ENCODE measurements at places on chromosomes 1 and 21. TPM values are rescaled to one million over a fixed set of nuclear protein-coding genes. Genes with fewer than 3 reads are reported as not detected.

GRCh38 chr1:107789817-107790524 lies 175.0 kb downstream of the VAV3 start:
- no peak overlapping the region for H3K4me3 ChIP-seq
- DNase-seq: no peak

- H3K27ac ChIP-seq: no peak overlapping the region
- H3K4me1 ChIP-seq: no peaks in the 10 kb centered on the region
- peaks cover 27% of the 10 kb centered on the region for H3K36me3 ChIP-seq
- no peaks in the 10 kb centered on the region for H3K27me3 ChIP-seq
- no peak overlapping the region for H3K4me3 ChIP-seq
Measured at GRCh38 chr1:226388131-226388530, 19.8 kb downstream of the PARP1 start.

DNA sequence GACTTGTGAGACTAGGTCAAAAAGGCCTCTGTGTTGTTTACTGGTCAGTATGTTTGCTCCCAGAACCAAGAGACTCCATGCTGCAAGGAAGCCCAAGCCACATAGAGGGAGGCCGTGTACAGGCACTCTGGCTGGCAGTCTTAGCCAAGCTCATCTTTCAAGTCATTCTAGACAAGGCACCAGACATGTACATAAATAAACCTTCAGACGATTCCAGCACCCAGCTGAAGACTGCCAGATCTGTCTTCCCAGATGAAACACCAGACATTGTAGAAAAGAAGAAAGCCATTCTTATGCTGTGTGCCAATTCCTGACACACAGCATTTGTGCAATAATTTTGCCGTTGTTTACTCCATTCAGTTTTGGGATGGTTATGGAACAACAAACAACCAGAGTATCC lies 595.5 kb downstream of the KIF26B start:
- H3K4me1 ChIP-seq: peaks cover 27% of the 10 kb centered on the region
- H3K27me3 ChIP-seq: no peaks in the 10 kb centered on the region
- no peak overlapping the region for H3K4me3 ChIP-seq
- H3K36me3 ChIP-seq: peaks cover 15% of the 10 kb centered on the region
- no peak overlapping the region for H3K27ac ChIP-seq
- DNase-seq: no peak

- no peaks in the 10 kb centered on the region for H3K36me3 ChIP-seq
- peaks cover 16% of the 10 kb centered on the region for H3K4me1 ChIP-seq
- no peak overlapping the region for H3K27ac ChIP-seq
- H3K27me3 ChIP-seq: peaks cover 3% of the 10 kb centered on the region
- DNase-seq: no peak
Measured at GRCh38 chr1:177744906-177745305, 225.0 kb downstream of the SEC16B start.

- no peaks in the 10 kb centered on the region for H3K36me3 ChIP-seq
- no peak overlapping the region for H3K27ac ChIP-seq
- H3K27me3 ChIP-seq: peaks cover 15% of the 10 kb centered on the region
- no peak overlapping the region for H3K4me3 ChIP-seq
Measured at GRCh38 chr1:208103597-208104513, 140.3 kb downstream of the PLXNA2 start.

CFAP107 gene
- total RNA-seq: not detected

EGLN1 gene
- 32.5 TPM for total RNA-seq

GRCh38 chr1:1325288-1326074 lies 879 bp downstream of the CPTP start:
- H3K27me3 ChIP-seq: no peaks in the 10 kb centered on the region
- no peaks in the 10 kb centered on the region for H3K36me3 ChIP-seq
- DNase-seq: no peak
- peak overlapping the region; percentile 63 for H3K4me3 ChIP-seq
- peaks cover 15% of the 10 kb centered on the region for H3K4me1 ChIP-seq
- peak overlapping the region; percentile 39 for H3K27ac ChIP-seq

SNX7 gene
- total RNA-seq: 16.1 TPM

- no peaks in the 10 kb centered on the region for H3K36me3 ChIP-seq
- peaks cover 13% of the 10 kb centered on the region for H3K27me3 ChIP-seq
- H3K4me3 ChIP-seq: no peak overlapping the region
- no peak overlapping the region for H3K27ac ChIP-seq
- no peak for DNase-seq
Measured at GRCh38 chr21:18354947-18355346, 48.6 kb downstream of the TMPRSS15 start.

OR2W3 gene
- total RNA-seq: 0.32 TPM

PRDM16 gene
- 1.2 TPM for total RNA-seq

GRCh38 chr1:75768016-75768415 lies 18.0 kb upstream of the RABGGTB start:
- no peak overlapping the region for H3K27ac ChIP-seq
- H3K4me3 ChIP-seq: no peak overlapping the region
- no peaks in the 10 kb centered on the region for H3K4me1 ChIP-seq
- H3K36me3 ChIP-seq: peaks cover 2% of the 10 kb centered on the region
- H3K27me3 ChIP-seq: no peaks in the 10 kb centered on the region

- no peak overlapping the region for H3K27ac ChIP-seq
- peaks cover 4% of the 10 kb centered on the region for H3K4me1 ChIP-seq
- no peak for DNase-seq
- H3K4me3 ChIP-seq: no peak overlapping the region
Measured at GRCh38 chr1:185279571-185279970, 37.5 kb downstream of the IVNS1ABP start.

CD5L gene
- total RNA-seq: not detected

- DNase-seq: no peak
- H3K4me1 ChIP-seq: peaks cover 22% of the 10 kb centered on the region
- no peak overlapping the region for H3K27ac ChIP-seq
- no peak overlapping the region for H3K4me3 ChIP-seq
- peaks cover 36% of the 10 kb centered on the region for H3K36me3 ChIP-seq
Measured at GRCh38 chr21:39341249-39341923, 7.5 kb downstream of the HMGN1 start.

- H3K27me3 ChIP-seq: peaks cover 11% of the 10 kb centered on the region
- H3K27ac ChIP-seq: no peak overlapping the region
- no peaks in the 10 kb centered on the region for H3K4me1 ChIP-seq
- no peak for DNase-seq
- H3K36me3 ChIP-seq: no peaks in the 10 kb centered on the region
- H3K4me3 ChIP-seq: no peak overlapping the region
Measured at GRCh38 chr1:157574836-157575235, 22.5 kb upstream of the FCRL5 start.

MTARC2 gene
- 12.2 TPM for total RNA-seq
